ENCODE measurements at places on chromosomes 12 and 14.

GRCh38 chr14:58731465-58732293, 93.9 kb downstream of the DACT1 start:
- no peak for DNase-seq

- no peak for DNase-seq
Measured at GRCh38 chr12:115438314-115438713, 754.3 kb upstream of the TBX3 start.

DNA sequence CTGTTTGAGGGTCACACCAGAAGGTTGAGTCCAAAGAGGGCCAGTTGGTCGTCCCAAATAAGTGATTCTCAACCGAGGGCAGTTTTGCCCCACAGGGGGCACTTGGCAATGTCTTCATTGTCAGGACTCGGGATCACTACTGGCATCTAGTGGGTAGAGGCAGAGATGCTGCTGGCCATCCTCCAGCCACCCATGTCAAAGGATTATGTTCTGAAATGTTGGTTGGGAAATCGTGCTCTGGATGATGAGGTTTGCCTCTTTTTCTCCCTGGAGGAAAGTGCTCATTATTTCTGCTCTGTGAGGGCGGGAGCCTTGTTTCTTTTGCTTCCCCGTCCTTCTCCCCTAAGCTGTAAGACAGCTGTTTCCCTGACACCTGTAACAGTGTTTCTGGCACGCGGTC, 3.6 kb downstream of the ZNF839 start:
- DNase-seq, result peak; percentile 4

GRCh38 chr12:26611598-26611997, 221.4 kb downstream of the ITPR2 start:
- no peak for DNase-seq

GRCh38 chr12:80749456-80749855, 32.7 kb downstream of the MYF5 start:
- no peak for DNase-seq

DNA sequence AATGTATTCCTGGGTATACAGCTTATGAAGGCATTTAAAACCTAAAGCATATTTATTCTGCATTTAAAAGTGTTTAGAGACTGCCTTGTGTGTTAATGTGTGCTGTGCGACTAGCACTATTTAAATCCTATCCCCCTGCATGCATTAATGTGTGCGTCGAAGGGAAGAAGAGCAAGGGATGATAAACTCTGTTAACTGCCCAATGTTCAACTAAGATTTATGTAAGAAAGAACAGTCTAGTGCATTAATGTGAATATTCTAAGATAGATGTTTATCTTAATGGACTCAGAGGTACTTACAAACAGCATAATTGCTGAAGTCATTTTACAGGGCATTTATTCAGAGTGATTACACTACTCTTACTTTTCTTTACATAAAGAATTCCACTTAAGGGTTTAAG, 424.8 kb downstream of the DIO2 start:
- no peak for DNase-seq

DNA sequence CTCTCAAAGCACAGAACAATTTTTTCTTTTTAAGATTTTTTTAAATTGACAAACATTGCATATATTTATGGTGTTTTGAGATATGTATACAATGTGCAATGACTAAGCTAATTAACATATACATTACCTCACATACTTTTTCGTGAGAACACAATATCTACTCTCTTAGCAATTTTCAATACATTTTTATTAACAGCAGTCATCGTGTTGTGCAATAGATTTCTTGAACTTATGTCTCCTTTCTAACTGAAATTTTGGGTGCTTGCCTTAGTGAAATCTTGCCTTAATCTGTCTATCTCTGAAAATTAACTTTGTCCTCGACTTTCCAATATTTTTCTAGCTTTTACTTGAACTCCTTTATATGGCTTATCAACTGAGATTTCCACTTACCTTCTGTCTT, 6.8 kb downstream of the OR10A7 start:
- DNase-seq, result no peak

- DNase-seq, result no peak
Measured at GRCh38 chr12:5872745-5873144, 72.3 kb downstream of the ANO2 start.

DNA sequence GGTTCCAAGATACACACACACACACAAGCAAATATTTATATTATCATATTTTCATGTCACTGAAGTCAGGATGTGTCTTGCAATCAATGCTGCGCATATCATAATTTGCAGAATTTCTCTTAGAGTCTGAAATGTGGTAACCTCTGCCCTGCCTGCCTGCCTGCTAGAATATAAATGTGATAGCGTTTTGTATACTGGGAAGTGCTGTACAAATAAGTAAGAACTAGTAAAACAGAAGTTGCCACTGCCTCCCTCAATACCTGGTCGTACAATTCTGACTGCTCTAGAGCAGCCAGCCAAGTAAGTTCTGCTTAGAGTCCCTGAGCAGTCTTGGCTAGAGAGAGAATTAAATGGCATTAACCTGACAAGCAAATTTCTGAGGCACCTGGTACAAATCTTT, 83.9 kb upstream of the NTF3 start:
- DNase-seq, result no peak

DNA sequence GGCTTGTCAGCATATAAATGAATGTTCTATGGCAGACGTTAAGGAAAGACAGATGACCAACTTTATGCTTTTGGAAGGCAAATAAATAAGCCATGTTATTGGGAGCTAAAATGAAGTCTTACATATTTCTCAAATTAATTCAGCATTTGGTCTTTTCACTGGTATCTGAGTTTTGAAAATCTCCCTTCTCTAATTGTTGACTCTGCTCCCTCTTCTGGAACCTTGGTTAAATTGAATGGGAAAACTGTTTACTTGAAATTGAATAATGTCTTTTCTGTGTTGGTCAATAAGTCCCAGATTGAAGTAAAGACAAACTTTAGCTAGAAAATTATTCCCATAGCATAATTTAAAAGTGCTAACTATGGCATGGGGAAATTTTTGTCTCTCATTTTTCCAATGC, 38.7 kb downstream of the LGR5 start:
- no peak for DNase-seq
